ENCODE measurements at places on chromosomes 11 and 22.
A peak's percentile ranks its signal among the peaks of the same experiment; 100 is the strongest.

GRCh38 chr11:33772300-33772699 is 2.0 kb downstream of the FBXO3 start:
- DNase-seq = no peak

- no peak for DNase-seq
These were observed 19.4 kb upstream of the LRRC55 start for GRCh38 chr11:57162179-57162898.

GRCh38 chr11:61254403-61255025 is 13.5 kb downstream of the PGA5 start:
- peak; percentile 26 for DNase-seq

DNA sequence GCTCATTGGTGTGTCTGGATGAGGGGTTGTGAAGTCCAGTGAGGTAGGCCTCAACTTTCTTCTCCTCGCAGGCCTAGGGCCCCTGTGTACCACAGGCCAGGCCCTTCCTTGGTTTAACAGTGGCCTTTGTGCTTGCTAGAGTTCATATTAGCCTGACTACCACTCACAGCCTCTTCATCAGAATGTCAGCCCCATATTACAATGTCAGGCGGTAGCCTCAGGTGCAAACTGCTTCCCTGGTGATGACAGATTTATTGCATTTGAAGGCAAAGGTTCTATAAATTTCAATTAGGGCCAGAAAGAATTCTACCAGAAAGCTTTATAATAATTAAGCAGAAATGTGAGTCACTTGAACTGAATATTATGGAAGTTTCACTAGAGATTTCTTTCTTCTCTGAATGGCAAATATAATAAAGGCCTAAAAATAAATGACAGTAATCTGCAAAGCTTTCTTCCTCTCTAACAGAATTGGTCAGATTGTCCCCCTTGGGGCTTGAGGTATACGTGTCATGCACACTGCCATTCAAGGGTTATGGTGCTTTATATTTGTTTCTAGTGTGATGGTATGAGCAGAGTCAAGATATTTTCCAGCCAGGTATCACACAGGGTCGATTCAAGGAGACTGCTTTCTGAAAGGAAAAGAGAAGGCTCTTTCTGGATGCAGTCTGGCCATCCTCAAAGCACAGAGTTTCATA is 210.3 kb downstream of the CWF19L2 start:
- DNase-seq = no peak

GRCh38 chr11:13143486-13144297 is 133.9 kb upstream of the BMAL1 start:
- DNase-seq = no peak

GRCh38 chr11:1924646-1925372 is 5.3 kb downstream of the TNNT3 start:
- DNase-seq = no peak

GRCh38 chr11:130581646-130582045 is 133.2 kb downstream of the ADAMTS15 start:
- DNase-seq = no peak

GRCh38 chr11:7072401-7073028 is 16.3 kb upstream of the RBMXL2 start:
- DNase-seq = no peak

DNA sequence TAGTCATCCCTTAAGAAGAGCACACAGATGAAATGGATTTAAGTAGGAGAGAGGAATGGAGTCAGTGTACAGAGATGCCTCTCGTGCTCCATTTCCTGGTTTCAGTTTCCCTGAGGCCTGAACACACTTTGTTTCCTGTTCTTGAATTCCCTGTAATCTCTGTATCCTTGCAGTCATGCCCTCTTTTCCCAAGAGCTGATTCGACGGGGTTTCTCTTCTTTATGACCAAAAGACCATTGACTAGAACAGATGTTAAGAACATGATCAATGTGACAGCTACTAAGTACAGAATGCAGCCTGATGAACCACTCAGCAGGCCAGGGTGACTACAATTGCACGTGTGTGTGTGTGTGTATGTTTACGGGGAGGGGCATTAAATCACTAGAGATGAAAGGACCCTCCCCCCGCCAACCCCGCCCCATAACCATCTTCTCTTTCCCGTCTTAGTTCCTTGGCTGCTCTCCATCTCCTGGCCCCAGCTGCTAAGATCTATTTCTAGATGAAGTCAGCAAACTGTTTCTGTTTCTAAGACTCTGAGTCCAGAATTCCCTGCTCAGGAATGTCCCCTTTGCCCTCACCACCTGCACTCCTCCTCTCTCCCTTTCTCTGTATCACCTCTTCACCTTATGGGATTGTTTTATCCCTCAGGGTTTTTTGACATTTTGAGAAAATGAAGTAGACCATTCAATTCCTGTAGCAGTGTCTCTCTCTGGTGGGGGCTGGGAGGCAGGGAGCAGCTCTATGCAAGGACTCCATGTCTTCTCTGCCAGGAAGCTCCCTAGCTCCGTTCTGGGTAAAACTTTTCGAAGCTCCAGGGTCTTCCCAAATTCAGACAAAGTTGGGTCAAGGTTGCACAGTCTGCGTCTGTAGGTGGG is 26.0 kb downstream of the SLC22A6 start:
- no peak for DNase-seq

DNA sequence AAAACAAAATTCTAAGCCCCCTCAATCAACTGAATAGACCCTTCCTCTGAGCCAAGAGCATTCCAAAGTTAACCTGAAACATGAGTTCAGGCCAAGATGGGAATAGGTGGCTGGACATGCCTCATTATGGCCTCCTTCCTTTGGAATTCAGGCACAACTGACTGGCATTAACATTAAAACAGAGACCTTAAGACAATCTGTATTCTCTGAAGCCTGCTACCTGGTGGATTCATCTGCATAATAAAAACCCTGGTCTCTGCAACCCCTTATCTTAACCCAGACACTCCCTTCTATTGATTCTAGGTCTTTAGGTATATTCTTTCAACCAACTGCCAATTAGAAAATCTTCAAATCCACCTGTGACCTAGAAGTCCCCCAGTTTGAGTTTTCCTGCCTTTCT is 66.3 kb downstream of the JRKL start:
- no peak for DNase-seq

GRCh38 chr22:40716116-40716515 is 36.8 kb downstream of the MCHR1 start:
- DNase-seq = no peak

GRCh38 chr11:72688929-72689328 is 14.7 kb upstream of the PDE2A start:
- no peak for DNase-seq

DNA sequence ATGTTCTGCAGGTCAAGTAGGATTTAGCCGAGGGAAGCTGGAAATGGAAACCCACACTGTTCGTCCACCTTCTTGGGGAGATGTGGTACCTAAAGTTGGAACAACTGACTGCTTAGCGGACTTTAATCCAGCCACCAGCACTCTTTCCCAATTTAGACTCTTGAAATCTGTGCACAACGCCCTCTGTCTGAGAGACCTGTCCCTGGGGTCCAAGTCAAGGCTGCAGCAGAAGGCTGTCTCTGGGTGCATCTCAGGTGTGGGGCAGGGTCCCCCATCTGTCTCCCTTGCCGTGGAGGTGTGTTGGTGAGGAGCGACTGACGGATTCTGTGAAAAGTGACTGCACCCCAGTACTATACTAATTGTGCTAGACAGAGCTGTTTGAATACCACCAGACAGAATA is 168.2 kb upstream of the CADM1 start:
- DNase-seq = no peak

DNA sequence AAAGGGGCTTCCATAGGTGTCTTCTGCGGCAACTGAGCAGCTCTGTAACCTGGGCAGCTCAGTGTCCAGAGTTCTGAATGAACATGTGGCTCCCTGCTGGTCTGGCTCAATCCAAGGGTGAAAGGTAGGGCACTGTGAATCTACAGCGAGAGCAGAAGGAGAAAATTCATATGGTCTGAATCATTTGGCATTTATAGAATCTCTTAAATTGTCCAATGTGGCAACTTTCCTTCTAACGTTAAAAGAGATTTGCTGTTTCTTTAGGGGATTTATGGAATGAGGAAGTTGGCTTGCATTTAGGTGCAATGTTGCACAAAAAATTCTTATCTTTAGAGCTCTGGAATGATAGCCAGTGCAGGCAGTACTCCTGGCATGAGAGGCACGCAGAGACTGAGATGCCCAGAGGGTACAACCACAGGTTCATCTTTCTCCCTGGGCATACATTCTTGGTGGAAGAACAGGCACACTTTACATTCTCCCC is 17.0 kb downstream of the ATXN10 start:
- DNase-seq = no peak

- DNase-seq = no peak
These were observed 100.7 kb downstream of the CEP164 start for GRCh38 chr11:117428186-117428855.

GRCh38 chr11:44357711-44358110 is 47.8 kb upstream of the ALX4 start:
- no peak for DNase-seq

GRCh38 chr11:115555336-115556090 is 51.3 kb upstream of the CADM1 start:
- no peak for DNase-seq

DNA sequence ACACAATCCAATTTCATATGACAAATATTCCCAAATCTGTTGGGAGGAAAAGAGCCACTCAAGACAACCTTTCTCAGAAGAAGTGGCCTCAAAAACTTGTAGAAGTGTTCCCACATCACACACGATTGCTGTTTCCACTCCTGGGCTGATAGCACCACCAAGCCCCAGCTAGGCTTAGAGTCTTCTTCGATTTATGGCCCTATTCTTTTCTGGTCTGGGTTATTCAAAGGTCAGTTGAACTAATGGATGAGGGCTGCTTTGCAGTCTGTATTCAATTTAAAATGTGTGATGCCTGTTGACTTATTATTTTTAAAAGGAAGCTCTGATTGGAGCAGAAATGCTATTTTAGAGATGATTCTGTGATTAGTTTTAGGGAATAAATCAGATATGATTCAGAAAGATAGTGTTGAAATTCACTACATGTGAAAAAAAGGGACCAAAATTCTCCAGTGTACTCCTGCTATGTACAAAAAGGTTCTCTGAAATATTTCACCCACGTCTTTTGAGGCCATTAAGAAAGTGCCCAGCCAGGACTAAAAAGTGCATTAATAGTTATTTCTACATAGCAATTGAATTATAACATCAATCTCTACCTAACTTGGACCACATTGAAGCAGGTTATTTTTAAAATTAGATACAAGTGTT is 57.3 kb upstream of the SPON1 start:
- no peak for DNase-seq

DNA sequence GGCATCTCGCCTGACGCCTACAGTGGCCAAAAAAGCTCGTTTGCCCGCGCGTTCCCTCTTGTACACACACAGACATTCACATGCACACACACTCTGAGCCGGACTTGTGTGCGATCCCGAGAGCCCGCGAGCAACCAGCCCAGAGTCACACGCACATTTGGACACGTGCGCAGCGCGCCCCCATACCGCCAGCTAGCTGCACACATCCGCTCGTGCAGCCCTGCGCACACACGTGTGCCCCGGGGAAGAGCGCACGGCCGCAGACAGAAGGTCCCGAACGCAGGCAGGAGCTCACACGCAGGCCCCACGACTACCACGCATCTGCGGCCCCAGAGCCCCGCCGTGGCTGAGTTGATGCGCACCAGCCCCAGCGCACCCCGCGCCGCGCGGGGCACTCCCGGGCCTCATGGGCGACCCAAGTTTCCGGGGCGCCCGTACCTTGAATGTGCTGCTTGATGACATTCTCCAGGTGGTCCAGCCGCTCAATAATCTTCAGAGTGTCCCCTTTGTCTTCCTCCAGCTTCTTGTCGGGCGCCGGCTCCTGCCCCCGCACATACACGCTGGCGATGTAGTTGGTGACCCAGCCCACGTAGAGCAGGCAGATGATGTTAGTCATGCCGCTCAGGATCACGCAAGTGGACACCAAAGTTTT is 758 bp downstream of the GALNT18 start:
- DNase-seq = no peak

GRCh38 chr11:67392183-67392715 is 463 bp downstream of the RAD9A start:
- no peak for DNase-seq

- no peak for DNase-seq
These were observed 47.1 kb downstream of the ASCL2 start for GRCh38 chr11:2223153-2223794.

GRCh38 chr11:110371084-110371483 is 58.7 kb upstream of the FDX1 start:
- DNase-seq = no peak

DNA sequence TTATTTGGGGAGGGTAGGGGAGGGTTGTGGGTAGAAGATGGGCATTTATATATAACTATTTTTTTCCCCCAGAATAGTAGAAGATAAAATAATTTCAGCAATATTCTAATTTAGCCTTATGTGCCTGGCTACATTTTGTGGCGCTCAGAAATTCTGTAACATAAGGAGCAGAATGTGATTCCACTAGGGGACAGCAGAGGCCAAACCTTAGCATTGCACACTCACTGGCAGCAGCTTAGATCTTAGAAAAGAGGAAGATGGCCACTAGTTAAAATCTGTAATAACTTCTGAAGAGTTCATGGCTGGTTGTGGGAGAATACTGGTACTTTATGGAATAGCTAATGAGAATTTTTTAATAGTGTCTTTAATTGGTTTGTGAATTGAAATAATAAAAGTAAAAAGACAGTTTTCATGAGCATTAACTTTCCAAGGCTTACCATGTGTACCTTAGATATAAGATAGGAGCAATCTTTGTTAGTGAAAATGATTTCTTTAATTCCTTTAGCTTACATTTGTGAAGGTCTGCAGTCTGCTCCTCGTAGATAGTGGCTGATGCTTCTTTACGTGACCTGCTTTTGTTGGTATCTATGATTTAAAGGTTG is 33.1 kb downstream of the DDX10 start:
- DNase-seq = no peak

DNA sequence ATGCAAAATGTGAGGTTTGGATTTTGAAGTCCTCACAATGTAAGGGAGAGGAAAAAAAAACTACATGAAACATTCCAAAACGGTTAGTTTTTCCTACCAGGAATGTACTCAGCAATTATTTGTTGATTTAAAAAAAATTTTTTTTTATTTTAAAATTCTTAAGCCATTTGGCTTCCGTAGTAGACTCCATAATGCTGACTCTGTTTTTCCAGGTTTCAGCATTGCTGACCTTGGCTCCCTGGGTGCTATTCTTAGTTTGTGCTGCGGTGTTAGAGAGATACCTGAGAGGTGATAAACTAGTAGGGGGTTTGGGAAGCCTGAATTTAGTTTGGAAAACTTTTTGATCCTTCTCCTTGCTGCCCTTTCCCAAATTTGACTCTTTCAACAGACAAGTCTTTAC is 10.6 kb downstream of the STT3A start:
- DNase-seq = no peak

Measured in activated CD8-positive, alpha-beta memory T cell treated with anti-CD3 and anti-CD28 coated beads for 4 hours (primary cell).